Hepatocyte (in vitro differentiated cells): ENCODE measurements at places on chromosomes 5 and 9. TPM values are rescaled to one million over a fixed set of nuclear protein-coding genes. Genes with fewer than 3 reads are reported as not detected.

The OR1J4 gene
- not detected in 2 replicates for total RNA-seq

DNA sequence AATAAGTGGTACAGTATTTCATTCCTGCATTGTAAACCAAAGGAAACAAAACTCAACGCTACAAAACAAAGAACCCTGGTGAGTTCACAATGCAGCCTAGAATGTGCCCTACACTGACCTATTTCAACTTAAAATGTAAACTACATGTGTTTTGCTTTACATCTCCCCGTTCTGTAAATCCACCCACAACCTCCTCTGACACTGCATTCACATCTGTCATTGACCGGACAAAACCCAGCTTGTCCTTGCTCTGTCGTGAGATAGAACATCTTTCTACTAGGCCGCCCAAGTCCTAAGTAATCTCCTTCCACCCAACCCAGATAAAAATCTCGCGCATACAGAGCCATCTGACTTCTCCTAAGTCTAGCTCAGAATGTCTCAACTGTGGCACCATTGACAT lies 6.1 kb upstream of the VLDLR start:
- no peak for DNase-seq

DNA sequence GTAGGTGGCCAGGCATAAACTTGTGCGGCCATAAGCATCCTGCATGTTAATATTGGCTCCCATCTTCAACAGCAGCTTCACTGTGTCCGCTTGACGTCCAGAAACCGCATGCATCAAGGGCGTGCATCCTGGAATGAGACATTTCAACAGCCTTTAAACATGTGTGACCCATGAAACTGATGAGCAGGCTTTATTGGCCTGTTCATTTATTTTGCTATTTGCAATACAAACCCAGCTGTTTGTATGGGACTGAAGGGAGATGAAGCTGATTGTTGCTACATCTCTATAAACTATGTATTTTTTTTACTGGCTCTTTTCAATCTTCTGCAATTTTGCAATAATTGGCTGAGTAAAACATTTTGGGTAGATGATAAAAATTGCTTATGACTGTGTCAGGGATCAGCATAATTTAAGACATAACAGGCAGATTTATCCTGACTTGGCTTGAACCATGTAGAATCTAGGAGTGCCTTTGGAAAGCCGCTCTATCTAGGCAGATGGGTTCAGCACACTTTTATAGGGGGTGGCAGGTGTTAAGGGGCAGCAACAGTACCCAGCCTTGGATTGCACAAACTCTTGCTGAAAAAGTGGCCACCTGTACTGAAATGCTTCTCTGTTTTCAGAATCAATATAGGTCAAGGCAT lies 56.9 kb downstream of the ANKRD55 start:
- no peak for DNase-seq

DNA sequence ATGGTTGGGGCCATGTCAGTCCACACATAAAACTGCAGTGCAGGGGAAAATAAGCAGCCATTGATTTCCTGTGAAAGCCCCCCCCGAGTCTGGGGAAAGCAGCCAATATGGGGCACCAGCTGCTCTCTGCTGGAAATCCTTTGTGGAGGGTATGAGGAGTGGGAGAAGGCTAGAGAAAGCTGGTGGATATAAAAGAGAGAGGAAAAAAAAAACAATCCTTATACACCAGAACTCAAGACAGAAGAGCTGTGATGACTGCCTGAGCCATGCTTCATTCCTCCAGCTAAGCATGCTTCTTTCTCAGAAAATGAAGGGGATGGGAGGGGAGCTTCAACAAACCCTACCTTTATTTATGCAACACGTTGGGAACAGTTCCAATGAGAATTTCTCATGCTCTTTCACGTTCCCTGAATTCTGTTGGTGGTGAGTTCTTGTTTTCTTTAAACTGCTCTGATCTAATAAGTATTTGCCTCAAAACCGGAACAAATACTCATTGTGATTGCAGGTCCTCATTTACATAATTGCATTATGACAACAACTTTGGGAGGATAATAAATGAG lies 688.0 kb upstream of the SEMA6A start:
- DNase-seq = no peak

- DNase-seq = no peak
Measured at GRCh38 chr5:113058706-113059226, 82.2 kb downstream of the DCP2 start.

GRCh38 chr5:83118976-83119375 lies 41.6 kb downstream of the XRCC4 start:
- DNase-seq = no peak

GRCh38 chr9:88378317-88378716 lies 9.9 kb upstream of the SPIN1 start:
- DNase-seq = peak; percentile 15

DNA sequence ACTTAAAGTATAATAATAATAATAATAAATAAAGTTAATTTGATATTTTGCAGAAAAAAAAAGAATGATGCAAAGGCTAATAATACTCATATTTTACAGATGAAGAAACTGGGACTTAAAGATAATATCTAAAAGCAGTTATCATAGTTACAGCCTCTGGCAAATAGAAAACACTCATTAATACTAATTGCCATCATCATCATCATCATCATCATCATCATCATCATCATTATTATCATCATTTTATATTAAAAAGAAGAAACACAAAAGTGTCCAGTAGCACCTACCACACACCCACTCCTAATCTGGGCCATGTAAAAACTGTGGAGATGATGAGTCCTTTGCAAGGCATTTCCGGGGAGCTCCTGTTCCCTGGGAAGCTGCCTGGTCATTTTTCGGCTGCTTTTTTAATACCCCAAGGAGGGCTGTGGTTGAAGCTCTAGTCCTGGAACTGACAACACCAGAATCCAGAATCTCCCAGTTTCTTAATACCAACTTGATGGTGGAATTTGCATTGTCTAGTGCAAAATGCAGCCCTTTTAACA lies 70.8 kb downstream of the HTR4 start:
- no peak for DNase-seq

The CDO1 gene
- total RNA-seq = 29.5 and 29.8 TPM in 2 replicates

DNA sequence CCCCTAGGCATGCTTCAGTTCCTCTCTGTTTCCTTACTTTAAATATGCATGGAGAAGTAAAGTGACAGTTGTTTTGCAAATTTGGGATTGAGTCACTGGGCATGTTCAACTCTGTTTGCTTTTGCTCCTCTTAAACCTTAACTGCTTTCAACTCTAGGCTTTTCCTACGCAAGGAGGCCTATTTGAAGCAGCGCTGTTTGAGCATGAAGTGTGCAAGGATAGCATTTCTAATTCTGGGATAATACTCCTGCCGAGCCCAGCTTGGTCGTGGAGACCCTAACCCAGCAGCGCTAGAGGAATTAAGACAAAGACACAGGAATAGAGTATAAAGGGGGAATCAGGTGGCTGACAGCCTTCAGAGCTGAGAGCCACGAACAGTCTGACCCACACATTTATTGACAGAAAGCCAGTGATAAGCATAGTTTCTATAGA lies 803.4 kb upstream of the CDH10 start:
- no peak for DNase-seq

GRCh38 chr5:51104556-51104955 lies 278.7 kb upstream of the ISL1 start:
- DNase-seq = peak; percentile 35

GRCh38 chr5:67997892-67998457 lies 217.6 kb upstream of the PIK3R1 start:
- DNase-seq = no peak

GRCh38 chr9:126116351-126117157 lies 210.1 kb upstream of the MVB12B start:
- no peak for DNase-seq

- DNase-seq = peak; percentile 89
Measured at GRCh38 chr5:112737463-112738190, at the start of gene APC. Gene APC (plus strand): TSS chr5:112737885. CDS start chr5:112754891, 17,006 bp downstream.

GRCh38 chr5:82719368-82719767 lies 357.8 kb downstream of the TMEM167A start:
- no peak for DNase-seq

GRCh38 chr5:54795777-54796176 lies 189.6 kb downstream of the ESM1 start:
- no peak for DNase-seq

The CXCL14 gene
- total RNA-seq = 52.5 and 56.1 TPM in 2 replicates

- no peak for DNase-seq
Measured at GRCh38 chr9:93549611-93550010, 26.8 kb upstream of the PHF2 start.

The PTCD2 gene
- 10.5 and 12.0 TPM in 2 replicates for total RNA-seq

- no peak for DNase-seq
Measured at GRCh38 chr5:97480313-97480712, 297.3 kb upstream of the RIOK2 start.

The TAS2R1 gene
- 1.0 TPM in 1 of 2 replicates, not detected in the other for total RNA-seq

The SPINK7 gene
- total RNA-seq = not detected in 2 replicates

The NLN gene
- total RNA-seq = 17.3 and 24.3 TPM in 2 replicates

The NUTM2F gene
- total RNA-seq = 0.32 and 0.87 TPM in 2 replicates

The CDC25C gene
- total RNA-seq = 2.3 and 3.7 TPM in 2 replicates

DNA sequence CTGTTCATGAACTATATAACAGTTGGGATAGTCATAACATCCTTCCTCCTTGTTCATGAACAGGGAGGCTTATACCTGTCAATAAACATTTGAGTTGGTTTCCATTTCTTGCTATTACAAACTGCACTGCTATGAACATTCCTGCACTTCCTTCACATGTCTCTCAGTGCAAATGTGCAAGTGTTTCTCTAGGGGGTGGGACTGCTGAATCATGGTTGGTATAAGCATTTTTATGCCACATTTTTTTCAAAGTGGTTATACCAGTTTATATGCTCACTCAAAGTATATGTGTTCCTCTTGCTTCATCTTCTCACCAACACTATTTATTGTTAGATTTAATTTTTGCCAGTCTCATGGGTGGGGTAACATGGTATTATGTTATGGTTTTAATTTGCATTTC lies 25.8 kb upstream of the TPD52L3 start:
- peak; percentile 19 for DNase-seq

DNA sequence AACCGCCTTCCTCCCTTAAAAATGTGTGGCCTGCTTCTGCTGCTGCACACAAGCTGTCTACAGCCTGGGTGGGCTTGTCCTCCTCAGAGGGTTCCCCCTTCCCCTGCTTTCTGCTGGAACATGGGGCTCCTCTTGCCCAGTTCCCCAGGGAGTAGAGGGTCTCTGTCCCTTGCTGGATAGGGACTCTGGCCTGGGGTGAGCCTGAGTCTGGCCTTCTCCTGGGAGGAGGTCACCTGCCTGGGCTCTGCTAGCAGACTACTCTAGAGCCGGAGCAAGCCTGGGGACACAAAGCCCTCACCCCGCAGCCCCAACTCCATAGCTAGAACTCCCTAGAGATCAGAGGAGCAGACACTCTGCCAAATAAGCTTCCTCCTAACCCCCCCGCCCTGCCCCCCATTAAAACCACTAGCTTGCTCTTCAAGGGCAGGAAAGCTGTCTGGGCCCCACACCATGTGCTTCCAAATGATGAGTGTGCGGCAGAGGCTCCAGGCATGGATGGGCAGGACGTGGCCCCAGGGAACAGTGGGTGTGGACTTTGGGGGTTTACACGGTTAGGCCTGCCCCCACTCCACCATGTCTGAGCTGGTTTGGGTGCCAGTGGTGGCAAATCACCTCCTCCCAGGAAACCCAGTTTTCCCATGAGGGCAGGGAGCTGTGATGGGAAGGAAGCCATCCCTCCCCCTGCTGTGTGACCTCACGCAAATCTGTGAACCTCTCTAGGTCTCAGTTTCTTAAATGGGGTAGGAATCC lies 10.0 kb downstream of the TCF7 start:
- DNase-seq = no peak

DNA sequence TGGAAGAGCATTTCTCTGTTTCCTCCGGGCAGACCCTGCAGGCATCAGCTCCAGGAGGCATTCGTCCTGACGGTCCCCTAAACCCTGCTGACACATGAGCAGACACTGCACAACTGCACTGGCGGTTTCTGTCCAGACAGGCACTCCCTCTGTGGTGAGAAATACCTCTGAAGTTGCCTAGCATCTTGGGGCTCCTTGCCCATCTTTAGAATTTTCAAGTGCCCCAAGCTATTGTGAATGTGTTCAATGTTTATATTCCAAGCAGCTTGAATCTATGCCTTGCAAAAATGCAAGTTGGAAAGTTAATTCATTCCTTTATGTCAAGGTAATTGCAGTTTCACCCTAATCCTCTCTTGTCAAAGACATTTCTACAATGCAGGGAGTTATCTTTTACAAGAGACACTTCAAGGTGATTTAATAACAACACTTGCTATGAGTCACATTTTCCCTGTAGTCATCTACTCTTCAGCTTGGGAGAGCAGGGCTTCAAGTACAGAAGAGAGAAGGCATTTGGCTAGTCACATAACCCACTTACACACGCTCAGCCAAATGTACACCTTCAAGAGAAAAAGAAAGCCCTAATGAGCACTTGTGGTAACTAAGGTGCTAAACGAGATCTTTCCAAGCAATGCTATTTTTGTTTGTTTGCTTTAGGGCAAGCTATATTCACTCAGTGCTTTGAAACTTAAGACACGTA lies 302.5 kb downstream of the MLLT3 start:
- DNase-seq = peak; percentile 81

GRCh38 chr9:137375321-137376058 lies 47.5 kb downstream of the EXD3 start:
- DNase-seq = no peak

The FAM221B gene
- not detected in 2 replicates for total RNA-seq

- DNase-seq = no peak
Measured at GRCh38 chr5:167769846-167770413, 521.5 kb upstream of the WWC1 start.

- DNase-seq = no peak
Measured at GRCh38 chr9:82273121-82273520, 284.5 kb downstream of the SPATA31D1 start.

DNA sequence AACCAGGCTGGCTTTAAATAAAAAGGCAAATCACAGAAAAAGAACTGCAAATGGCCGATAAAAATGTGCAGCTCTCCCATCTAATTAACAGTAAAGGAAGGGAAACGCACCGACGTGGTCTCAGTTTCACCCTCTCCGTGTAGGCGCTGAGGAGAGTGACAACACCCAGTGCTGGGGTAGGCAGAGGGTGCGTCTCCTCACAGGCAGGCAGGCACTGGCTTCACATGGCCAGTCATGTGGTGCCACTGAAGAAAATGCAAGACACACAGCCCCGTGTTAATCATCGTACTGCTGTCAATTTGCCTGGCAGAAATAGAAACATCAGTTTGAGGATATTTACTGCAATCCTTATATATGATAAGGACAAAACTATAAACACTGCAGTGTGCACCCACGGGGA lies 178.4 kb downstream of the FANCC start:
- no peak for DNase-seq

- DNase-seq = no peak
Measured at GRCh38 chr5:80507663-80508062, 19.8 kb downstream of the FAM151B start.

GRCh38 chr5:45795458-45795857 lies 99.3 kb upstream of the HCN1 start:
- no peak for DNase-seq

GRCh38 chr5:157740229-157740610 lies 3.3 kb upstream of the LSM11 start:
- DNase-seq = peak; percentile 23
